Stimulated activated CD4-positive, alpha-beta T cell treated with anti-CD3 and anti-CD28 coated beads, Interleukin-15, amount 100 ng/mL, for 1 hour (primary cell): ENCODE measurements at places on chromosomes 4 and X.

GRCh38 chrX:44157283-44157682, 184.1 kb upstream of the NDP start:
- DNase-seq, result no peak

DNA sequence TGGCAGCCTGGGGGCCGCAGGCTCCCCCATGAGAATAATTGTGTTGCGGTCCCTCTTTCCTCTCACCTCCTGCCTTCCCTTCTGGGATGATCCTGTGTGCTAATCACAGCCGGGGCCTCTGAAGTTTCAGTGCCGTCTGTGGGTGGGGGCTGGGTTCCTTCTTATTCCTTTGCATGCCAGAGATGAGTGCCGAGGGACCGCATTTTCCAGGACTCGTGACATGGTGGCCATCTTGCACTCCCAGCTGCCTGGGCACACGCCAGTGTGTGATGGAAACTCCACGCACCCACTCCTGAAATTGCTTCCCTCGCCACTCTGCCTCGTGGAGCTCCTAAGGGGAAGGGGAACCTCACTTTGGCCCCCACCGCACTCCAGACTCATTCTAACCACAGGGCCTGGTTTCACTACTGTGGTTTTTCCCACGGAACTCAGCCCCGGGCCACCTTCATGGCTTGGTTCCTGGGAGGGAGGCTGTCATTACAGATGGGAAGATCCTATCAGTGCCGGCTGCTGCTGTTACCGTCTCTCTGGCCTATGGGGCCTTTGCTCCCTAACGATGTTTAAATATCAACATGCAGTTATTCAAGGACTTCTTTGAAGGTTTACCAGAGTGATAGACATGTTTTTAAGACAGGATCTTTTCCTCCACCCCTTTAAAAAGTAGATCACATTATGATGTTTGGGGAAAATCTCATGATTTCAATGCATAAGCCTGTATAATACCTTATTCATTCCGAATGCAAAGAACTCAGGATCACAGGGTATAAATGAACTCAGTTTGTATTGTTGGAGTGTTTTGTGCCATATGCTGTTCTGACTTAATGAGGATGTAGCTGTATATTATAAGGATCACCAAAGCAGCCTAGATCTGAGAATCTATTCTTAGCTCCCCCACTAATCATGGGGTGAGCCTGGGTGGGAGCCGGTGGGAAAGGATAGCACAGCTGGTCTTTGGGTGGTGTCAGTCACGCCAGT, 89.6 kb downstream of the SORCS2 start:
- no peak for DNase-seq

DNA sequence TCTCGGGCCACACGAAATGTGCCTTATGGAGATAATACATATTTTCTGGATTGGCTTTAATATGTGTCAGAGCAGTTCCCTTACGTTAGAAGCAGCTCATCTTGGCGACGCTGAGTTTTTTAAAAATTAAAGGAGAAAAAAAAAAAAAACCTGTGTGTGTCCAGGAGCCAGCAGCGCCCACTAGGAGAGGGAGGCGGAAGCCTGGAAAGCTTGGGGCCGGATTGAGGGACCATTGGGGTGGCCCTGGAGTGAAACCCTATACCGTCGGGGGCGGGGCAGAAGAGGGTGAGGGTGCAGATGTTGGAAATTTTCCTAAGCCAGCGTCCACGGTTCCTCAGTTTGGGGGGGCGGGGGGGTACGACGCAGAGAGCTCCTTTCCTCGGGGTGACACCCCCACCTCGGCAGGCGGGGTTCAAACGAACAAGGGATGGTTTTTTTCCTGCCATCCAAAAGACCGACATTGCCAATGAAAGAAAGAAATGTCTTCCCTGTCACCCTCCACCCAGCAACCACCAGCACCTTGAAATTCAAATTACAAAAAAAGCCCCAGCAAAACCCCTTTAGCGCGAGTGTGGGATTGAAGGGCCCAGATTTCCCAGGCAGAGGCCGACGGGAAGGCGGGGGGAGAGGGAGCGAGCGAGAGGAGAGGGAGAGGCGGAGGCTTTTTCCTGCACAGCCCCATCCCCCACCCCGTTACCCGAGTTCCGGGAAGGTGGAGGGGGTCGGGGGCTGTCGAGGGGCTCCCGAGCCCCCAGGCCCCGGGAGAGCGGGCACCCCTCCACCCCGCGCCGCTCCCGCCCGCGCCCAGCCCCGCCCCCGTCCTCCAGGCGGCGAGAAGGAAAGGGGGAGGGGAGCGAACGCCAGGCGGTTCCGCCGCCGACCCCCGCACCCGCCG, 859 bp downstream of the SMARCA1 start:
- DNase-seq, result no peak

- DNase-seq, result no peak
These were observed 249.9 kb upstream of the GRIA3 start for GRCh38 chrX:122934131-122934530.

DNA sequence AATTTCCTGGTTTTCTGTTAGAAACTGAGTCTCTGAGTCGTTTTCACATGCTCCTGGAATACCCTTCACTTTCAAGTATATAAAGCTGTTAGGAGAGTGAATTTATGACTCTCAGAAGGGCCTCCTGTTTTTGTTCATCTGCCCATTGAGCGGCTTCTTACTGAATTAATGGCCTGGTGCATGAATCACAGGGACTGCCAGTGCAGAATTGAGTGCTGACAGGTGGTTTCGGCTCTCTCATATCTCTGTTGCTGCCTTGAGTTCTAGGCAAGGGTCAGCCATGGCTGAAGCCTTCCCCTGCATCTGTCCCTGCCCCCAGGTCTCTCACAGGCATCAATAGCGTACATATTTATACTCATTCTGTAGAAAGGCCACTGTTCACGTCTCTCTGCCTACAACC, 22.7 kb upstream of the SEPSECS start:
- no peak for DNase-seq

- no peak for DNase-seq
These were observed 65.7 kb downstream of the IL21 start for GRCh38 chr4:122555216-122555615.

DNA sequence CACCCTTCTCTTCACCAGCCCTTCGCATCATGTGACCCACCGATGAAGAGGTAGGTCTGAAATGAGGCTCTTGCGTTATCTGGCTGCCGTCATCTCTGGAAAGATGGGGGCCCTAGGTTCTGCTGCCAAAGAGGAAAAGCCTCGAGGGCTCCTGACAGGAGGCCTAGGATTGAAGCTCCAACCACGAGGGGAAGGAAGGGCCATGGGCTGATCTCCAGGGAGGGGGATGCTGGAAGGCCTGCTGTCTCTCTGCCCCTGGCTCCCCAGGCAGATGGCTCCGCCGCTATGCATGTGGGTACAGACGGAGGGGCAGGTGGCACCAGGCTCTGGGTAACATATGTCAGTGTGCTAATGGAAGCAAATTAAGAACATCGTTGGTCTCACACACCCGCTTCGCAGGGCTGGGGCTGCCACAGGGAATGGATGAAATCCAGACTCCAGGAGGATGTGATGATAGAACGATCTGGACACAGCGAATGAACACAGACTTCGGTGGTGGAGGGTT, 44.9 kb downstream of the AFAP1 start:
- no peak for DNase-seq

- DNase-seq, result no peak
These were observed 209.1 kb upstream of the JADE1 start for GRCh38 chr4:128600410-128600809.

- no peak for DNase-seq
These were observed 2.5 kb upstream of the BRWD3 start for GRCh38 chrX:80812176-80812575.

DNA sequence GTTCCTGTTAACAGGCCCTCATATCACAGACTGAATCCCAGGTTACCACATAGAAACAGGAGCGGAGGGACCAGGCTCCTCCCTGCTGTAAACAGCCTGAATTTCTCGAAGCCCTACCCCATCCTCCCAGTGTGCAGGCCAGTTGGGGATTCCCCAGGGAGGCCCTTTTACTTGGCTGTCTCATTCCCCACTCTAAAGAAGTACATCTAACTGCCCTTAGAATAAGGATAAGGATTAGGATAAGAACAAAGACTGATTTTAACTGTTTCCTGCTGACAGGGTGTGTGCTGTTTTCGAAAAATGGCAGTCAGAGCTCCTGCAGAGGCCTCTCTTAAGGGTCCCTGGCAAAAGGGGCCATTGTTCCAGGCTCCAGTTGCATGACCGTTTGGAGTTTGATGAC, 133.7 kb downstream of the PAPSS1 start:
- no peak for DNase-seq

- no peak for DNase-seq
These were observed 154.1 kb upstream of the FAM241A start for GRCh38 chr4:111991163-111991562.

- DNase-seq, result no peak
These were observed 1417.7 kb downstream of the ARAP2 start for GRCh38 chr4:34826660-34827059.

GRCh38 chrX:70386235-70386634, 36.9 kb upstream of the GDPD2 start:
- no peak for DNase-seq

GRCh38 chr4:153156263-153156662, 48.0 kb upstream of the TRIM2 start:
- no peak for DNase-seq

- DNase-seq, result no peak
These were observed 218.6 kb downstream of the DCAF12L2 start for GRCh38 chrX:125947501-125947900.

- DNase-seq, result no peak
These were observed 131.5 kb upstream of the LDB2 start for GRCh38 chr4:17029964-17030363.

GRCh38 chrX:149799938-149800337, 18.2 kb downstream of the MAGEA9 start:
- DNase-seq, result no peak

DNA sequence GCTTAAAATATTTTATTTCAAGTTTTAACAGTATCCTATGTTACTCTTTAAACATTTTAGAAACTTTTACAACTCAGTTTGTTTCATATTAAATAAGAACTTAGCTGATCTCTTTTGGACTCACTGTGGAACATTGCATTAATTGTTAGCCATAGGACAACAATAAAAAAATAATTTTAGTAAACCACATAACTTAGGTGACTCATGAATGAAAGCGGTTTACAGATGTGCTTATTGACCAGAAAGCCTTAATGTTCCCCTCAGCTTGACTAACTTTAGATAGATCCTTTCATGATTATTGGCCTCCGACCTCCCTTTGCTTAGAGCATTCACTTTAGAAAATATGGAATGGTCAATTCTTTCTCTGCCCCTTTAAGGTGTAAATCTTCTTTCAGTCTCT, 783.5 kb upstream of the MAGEB2 start:
- DNase-seq, result no peak

- no peak for DNase-seq
These were observed 1354.3 kb upstream of the DIAPH2 start for GRCh38 chrX:95330292-95330691.

DNA sequence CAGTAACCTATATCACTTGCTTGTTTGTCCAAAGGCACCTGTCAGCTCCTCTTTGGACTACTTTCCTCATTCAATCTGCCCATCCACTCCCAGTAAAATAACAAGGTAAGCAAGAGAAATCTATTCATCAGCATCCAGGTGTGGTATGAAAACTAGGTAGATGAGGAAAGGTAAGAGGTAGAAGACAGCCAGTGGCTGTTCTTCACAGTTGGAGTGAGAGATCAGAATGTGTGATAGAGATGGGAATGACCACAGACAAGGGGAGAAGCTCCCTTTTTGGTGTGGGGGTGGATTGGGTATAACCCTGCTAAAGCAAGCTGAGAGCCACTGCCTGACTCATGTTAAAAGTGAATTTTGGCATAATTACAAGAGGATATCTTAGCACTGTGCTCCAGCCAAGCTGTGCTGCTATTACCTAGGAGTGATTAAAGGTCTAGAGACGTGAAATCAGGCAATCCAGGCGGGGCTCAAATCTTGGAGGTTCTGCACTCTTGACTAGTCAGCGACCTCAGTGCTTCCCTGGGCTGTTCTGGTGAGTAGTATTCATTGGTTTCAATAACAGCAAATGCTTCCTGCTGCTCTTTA, 28.1 kb upstream of the RASL11B start:
- DNase-seq, result no peak

GRCh38 chr4:141871086-141871770, 234.8 kb downstream of the IL15 start:
- DNase-seq, result no peak

DNA sequence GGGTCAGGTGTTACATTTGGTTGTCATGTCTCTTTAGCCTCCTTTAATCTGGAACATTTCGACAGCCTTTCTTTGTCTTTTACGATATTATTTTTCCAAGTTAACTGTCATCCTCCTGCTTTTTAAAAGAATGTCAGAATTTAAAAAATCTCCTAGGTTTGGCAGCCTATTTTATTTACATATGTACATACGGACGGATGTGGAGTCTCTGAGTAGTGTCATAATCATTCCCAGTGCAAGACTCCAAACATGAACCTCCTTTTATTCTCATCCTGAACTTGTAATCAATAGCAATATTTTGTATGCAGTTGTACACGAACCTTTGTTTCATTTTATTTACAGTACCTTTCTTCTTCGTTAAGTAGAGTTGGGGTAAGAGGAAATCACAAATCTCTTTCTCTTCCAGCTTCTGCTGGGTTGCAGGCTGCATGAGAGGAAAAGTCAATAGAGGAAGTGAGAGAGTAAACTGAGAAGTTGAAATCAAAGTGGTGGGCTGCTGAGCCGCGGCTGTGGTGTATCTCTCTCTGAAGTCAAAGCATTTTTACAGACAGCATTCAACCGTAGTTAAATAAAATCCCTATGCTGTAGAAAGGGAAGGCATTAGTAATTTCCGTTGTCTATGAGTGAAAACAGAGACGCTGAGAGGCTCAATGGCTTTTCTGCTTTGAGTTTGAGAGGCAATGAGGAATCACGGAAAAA, 53.9 kb upstream of the RPS6KA3 start:
- no peak for DNase-seq

GRCh38 chrX:97987979-97988378, 1104.3 kb downstream of the RPA4 start:
- DNase-seq, result no peak

GRCh38 chr4:103306870-103307375, 108.8 kb upstream of the CENPE start:
- no peak for DNase-seq

GRCh38 chrX:40514376-40514775, 66.4 kb upstream of the ATP6AP2 start:
- DNase-seq, result no peak

GRCh38 chr4:52964561-52965101, 102.5 kb downstream of the RASL11B start:
- DNase-seq, result no peak

GRCh38 chr4:185467991-185468390, 3.5 kb downstream of the CCDC110 start:
- DNase-seq, result no peak

GRCh38 chr4:128519163-128519830, 231.7 kb upstream of the PGRMC2 start:
- DNase-seq, result no peak

DNA sequence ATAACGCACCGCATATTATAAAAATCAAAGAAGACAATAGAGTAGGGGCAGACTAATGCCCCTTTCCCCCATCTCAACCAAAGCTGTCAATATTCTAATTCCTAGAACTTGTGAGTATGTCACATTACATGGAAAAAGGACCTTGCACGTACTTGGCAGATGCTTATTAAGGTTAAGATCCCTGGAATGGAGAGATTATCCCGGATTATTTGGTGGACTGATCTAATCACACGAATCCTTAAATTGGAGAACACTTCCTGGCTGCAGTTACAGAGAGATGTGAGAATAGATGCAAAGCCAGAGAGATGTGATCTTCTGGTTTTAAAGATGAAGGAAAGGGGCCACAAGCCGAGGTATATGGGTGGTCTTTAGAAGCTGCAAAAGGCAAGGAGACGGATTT, 548.7 kb downstream of the SPRY1 start:
- no peak for DNase-seq

- no peak for DNase-seq
These were observed 25.4 kb upstream of the SLITRK4 start for GRCh38 chrX:143661286-143661685.
